Activated CD4-positive, alpha-beta T cell treated with anti-CD3 and anti-CD28 coated beads, Interleukin-10, Interleukin-2, amounts not matched to agents 100 ng/mL and 50 ng/mL, durations not matched to agents 16 hours and 8 hours (primary cell): ENCODE measurements at places on chromosomes 1 and 21.
A peak's percentile ranks its signal among the peaks of the same experiment; 100 is the strongest.

DNA sequence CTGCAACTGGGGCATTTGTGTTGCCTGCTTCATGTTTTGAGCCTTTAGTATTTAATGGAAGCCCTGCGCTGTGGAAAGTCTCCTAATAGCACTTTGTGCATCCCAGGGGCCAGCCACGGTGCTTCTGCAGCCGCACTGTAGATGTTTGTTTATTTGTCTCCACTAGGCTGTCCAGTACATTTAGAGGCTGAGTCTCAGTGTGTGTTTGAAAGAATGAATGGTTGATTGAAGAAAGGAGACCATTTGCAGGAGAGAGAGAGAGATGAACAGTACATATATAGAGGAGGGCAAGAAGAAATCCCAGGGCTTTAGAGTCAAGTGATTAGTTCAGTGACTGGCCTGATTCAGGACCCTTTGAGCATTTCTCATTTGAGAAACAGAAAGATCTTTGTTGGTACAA is 33.9 kb downstream of the MPZL1 start:
- DNase-seq, result no peak

DNA sequence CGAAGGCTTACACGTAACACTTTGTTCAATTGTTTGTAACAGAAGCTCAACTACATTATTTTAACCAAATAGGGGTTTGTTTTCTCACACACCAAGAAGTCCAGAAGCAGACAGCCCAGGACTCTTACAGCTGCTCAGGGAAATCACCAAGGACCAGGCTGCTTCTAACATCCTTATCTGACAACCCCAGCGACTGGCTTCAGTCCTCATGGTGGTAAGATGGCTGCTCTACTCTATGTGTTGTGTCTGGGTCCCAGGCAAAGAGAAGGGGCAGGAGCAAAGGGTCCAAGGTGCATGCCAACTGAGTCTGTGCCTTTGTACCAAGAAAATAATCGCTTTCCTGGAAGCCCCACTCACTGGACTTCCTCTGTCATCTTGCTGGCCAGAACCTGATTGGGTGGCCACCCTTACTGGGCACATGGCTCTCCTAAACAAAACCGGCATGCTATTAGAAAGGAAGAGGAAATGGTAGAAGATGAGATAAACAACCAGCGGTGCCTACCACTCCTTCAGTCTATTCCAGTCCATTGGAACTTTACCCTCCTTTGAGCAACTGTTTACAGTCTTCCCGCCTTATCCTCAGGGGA is 34.1 kb upstream of the LRRC8D start:
- no peak for DNase-seq

- no peak for DNase-seq
These were observed 58.2 kb downstream of the DUSP10 start for GRCh38 chr1:221683681-221684080.

- DNase-seq, result no peak
These were observed 54.6 kb upstream of the SYT14 start for GRCh38 chr1:209883341-209883971.

- DNase-seq, result no peak
These were observed 3.1 kb upstream of the VWA1 start for GRCh38 chr1:1432274-1432950.

- DNase-seq, result no peak
These were observed 1.6 kb upstream of the PANK4 start for GRCh38 chr1:2528016-2528415.

DNA sequence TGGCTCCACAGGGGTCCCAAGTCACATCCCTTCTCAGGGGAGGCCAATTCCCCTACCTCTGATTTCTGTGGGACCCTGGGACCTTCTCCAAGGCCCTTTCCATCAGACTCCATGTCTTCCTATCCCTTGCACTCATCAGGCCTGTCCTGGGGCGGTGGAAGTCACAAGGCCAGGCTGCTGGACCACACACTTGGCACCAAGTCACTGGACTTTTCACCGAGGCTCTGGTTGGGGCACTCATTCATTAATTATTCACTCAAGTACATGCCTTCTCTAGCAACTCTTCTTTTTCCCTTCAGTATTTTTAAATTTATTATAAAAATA is 11.2 kb upstream of the FOXO6 start:
- no peak for DNase-seq

DNA sequence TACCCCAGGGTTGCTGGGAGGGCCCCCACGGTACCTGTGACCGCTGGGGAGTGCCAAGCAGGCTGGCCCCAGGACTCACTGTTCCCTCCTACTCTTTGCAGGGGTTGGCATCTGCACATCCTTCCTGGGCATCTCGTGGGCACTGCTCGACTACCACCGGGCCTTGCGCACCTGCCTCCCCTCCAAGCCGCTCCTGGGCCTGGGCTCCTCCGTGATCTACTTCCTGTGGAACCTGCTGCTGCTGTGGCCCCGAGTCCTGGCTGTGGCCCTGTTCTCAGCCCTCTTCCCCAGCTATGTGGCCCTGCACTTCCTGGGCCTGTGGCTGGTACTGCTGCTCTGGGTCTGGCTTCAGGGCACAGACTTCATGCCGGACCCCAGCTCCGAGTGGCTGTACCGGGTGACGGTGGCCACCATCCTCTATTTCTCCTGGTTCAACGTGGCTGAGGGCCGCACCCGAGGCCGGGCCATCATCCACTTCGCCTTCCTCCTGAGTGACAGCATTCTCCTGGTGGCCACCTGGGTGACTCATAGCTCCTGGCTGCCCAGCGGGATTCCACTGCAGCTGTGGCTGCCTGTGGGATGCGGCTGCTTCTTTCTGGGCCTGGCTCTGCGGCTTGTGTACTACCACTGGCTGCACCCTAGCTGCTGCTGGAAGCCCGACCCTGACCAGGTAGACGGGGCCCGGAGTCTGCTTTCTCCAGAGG is 6.8 kb downstream of the XKR8 start:
- no peak for DNase-seq

DNA sequence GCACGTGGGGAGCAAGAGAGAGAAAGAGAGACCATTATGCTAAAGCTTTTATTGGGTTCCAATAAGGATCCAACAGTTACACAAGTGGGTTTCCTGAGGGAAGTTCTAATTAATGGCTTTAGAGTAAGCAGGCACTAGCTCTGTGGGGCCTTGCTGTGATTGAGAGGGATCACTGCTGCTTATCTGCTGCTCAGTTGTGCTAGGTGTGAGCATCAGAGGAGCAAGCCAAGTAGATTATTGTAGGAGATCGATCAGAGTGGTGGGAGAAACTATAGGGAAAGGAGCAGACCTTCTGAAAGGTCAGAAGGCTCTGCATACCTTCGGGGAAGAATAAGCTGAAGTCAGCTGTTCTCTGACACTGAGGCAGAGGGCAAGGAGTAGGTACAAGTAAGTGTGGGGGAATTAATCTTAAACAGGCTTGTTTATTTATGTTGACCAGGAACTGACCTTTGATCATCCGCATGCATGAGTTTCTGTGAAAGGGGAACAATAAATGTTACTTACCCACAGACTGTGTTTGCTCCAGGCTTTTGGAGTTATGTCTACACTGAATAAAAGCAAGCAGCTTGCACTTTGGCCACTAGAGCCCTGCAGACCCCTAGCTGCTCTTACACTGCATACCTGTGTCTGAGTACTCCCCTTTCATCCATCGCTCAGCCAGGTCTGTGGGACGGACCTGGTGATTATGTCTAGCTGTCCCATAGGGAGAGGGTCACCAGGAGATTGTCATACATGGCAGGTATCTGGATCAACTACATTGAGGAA is 89.7 kb downstream of the TNNI3K start:
- no peak for DNase-seq

GRCh38 chr1:30883389-30884172 is 25.0 kb downstream of the SDC3 start:
- no peak for DNase-seq

- no peak for DNase-seq
These were observed 307.4 kb upstream of the POU3F1 start for GRCh38 chr1:38353956-38354355.

GRCh38 chr1:92877081-92877711 is 45.4 kb downstream of the RPL5 start:
- no peak for DNase-seq

DNA sequence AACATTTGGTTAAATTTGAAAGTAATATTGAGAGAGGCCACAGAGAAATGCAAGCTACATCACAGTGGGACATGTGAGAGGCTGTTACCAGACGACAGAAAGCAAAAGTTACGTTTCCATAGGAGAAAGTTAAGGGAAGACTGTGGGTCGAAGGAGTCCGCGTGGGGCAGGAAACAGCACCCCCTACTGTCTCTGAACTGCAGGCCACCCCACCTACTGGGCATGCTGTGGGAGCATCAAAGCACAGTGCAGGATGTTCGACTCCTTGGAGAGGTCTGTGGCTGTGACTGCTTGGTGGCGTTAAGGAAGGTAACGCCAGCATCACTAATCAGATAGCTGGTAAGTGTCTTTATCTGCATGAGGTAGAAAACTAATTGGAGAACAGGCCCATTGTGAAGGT is 123.9 kb downstream of the PTBP2 start:
- DNase-seq, result peak; percentile 27

GRCh38 chr1:179080866-179081686 is 794 bp upstream of the TOR3A start:
- peak; percentile 25 for DNase-seq

GRCh38 chr1:57874418-57874877 is 450.6 kb upstream of the DAB1 start:
- no peak for DNase-seq

DNA sequence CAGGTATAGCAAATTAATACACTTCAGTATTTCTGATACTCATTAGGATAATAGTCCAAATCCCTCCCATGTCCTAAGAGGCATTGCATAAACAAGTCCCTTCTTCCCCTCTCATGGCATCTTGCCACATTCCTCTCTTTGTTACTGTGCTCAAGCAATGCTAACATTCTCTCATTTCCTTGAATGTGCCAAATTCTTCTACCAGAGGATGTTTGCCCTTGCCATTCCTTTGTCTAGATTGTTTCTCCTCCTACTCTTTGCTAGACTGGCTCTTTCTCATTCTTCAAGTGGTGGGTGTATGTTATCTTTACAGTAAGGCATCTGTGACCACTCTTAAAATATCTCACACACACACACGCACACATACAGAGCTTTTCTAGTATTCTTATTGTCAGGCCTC is 621.0 kb upstream of the CXADR start:
- DNase-seq, result no peak

GRCh38 chr21:39041816-39042215 is 141.4 kb downstream of the PSMG1 start:
- no peak for DNase-seq

- DNase-seq, result no peak
These were observed 141.5 kb downstream of the USH2A start for GRCh38 chr1:216281757-216282156.

- peak; percentile 14 for DNase-seq
These were observed 738.0 kb downstream of the PTPRU start for GRCh38 chr1:29974316-29974724.

DNA sequence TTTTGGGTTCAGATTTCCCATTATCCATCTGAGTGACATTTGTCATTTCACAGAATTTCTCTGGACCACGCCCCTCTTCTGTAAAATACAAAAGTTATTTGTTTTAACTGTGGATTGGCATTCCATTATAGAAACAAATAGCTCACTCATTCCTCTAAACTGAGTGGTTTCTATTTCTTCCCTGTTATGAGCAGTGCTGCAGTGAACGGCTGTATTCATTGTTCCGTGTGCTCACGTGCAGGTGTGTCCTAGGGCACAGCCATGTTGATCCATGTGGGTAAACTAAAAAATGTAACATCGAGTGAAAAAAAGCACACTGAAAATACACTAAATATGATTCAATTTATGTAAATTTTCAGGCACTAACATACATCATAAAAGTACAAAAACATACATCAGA is 27.0 kb upstream of the IL12RB2 start:
- DNase-seq, result no peak

- DNase-seq, result no peak
These were observed 47.2 kb upstream of the RASAL2 start for GRCh38 chr1:178046591-178047270.

DNA sequence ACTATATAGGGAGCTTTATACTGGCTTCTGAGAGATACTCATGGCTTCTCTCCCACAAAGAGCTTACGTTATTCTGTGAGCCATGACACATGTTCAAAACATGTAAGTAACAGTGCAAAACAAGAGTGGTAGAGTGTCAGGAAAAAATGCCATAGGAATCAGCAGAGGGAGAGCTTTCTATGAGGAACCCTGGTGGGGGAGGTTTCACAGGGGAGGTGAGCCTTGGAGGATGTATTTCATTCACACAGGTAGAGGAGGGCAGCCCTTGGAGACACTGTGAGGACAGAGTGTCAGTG is 72.7 kb upstream of the LYST start:
- no peak for DNase-seq

- DNase-seq, result peak; percentile 77
These were observed 18.8 kb downstream of the PTPRC start for GRCh38 chr1:198657550-198658064.

DNA sequence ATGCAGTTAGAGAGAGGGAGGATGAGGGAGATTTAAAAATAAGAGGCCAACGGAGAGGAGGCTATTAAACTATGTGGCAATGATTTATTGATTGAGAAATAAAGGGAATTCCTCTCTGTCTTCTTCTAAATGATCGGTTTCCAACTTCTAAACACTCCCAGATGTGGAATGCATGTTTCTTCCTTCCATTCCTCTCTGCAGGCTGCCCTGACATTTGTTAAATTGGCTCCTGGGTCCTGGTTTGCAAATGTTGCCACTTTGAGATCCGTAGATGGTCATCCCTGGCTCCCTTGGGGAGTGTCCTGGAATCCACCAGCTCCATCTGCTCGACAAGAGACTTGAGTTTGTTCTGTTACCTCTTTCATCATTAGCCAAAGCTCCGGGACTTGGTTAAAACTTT is 10.3 kb upstream of the C1orf198 start:
- DNase-seq, result no peak

DNA sequence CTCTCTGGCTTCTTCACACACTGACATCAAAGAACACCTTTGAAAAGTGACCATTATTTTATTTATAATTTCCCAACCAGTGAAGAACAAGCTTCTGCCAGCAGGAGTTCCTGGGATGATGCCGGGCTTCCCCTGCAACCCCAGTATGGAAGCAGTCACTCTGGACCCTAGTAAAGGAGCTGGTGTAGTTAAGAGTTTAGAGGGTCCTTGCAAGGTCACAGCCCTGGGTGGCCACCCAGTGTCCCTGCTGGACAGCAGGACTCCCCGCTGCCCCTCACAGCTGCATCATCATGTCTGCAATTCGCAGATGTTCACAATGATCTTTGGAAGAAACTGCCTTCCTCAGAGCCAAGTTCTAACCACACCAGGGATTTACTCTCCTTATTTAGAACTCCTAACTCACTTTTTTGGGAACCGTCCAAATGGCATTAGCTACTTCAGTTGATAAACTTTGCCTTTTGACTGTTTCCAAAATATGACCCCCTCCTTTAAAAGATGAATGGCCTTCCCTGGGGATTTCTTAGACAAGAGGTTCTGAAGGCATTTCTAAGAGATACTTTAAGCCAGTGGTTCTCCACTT is 90.6 kb downstream of the HIVEP3 start:
- no peak for DNase-seq
